ENCODE measurements at places on chromosomes 12 and 14.

DNA sequence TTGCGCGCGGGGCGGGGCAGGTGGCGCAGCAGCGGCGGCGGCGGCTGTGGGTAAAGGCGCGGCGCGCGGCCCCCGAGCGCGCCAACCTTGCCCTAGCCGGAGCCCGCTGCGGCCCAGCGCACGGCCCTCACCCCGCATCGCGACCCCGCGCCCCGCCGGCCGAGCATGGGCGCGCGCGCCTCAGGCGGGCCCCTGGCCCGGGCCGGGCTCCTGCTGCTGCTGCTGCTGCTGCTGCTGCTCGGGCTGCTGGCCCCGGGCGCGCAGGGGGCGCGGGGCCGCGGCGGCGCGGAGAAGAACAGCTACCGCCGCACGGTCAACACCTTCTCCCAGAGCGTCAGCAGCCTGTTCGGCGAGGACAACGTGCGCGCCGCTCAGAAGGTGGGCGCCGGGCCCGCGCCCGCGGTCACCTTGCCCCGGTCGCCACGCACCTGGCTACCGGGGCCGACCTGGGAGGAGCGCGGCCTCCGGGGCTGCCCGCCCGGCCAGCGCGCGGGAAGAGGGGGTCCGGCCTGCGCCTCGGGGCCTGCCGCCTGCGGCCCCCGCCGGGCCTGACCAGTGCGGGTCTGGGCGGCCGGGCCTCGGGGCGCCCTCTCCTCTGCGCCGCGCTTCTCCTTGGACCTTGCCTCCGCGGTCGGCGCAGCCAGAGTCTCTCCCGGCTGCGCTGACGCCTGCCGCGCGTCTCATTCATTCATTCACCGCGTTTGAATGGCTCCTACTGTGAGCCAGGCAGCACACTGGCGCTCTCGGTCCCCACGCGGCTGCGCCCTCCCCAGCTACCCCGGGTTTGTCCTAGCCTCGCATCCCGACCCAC is at the start of gene BRI3BP:
BRI3BP (plus strand) TSS at position 20 of the 811 bp plus-strand sequence; CDS start at position 166, 146 bp downstream.
- DNase-seq: peak; percentile 37

- DNase-seq: no peak
These were observed 7.9 kb upstream of the PRH1 start for GRCh38 chr12:10891937-10892336.

DNA sequence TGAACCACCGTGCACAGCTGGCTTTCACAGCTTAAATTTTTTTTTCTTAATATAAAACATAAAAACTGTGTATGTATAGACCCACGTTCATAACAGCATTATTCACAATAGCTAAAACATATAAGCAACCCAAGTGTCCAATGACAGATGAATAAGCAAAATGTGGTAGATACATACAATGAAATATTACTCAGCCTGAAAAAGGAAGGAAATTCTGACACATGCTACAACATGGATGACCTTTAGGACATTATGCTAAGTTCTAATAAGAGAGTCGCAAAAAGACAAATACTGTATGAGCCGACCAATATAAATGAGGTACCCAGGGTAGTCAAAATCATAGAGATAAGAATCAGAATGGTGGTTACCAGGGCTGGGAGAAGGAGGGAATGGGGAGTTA is 13.8 kb upstream of the YY1 start:
- no peak for DNase-seq

- no peak for DNase-seq
These were observed 464.7 kb upstream of the TMEM132C start for GRCh38 chr12:127802271-127802670.

DNA sequence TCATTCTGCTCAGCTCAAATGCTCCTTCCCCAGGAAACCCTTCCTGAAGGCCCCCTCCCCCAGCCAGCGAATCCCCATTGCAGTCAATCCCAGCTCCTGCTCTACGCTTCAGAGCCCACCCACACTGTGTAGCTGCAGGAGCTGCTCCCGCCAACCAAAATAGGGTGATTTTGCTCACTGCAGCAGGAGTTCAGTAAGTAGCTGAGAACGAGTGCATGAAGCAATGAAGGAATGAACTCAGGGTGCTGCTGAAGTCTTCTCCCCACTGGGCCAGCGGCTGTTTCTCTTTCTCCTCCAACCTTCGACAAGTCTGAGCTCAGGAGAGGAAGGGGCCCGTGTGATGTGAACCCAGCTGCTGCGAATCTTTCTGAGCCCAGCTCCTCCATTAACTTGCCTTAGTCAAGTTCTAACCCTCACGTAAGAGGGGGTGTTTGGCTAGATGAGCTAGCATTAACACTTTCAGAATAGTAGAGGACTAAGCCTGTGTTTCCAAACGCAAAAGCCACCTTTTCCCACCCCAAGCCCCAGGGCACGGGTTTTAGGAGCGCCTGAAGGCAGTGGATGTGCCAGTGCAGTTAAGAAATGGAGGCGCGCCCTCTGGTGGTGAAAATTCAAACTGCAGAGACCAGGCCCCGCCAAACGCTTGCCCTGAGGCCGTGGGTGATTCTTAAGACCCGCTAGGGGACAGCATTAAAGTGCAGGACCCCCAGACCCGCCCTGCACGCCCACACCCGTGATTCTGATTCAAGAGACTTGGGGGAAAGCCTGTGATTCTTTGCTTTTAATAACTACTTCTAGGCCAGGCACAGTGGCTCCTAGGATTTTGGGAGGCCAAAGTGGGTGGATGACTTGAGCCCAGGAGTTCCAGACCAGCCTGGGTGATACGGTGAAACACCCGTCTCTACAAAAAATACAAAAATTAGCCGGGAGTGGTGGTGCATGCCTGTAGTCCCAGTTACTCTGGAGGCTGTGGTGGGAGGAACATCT is 11.9 kb upstream of the SERPINA4 start:
- DNase-seq: peak; percentile 37

DNA sequence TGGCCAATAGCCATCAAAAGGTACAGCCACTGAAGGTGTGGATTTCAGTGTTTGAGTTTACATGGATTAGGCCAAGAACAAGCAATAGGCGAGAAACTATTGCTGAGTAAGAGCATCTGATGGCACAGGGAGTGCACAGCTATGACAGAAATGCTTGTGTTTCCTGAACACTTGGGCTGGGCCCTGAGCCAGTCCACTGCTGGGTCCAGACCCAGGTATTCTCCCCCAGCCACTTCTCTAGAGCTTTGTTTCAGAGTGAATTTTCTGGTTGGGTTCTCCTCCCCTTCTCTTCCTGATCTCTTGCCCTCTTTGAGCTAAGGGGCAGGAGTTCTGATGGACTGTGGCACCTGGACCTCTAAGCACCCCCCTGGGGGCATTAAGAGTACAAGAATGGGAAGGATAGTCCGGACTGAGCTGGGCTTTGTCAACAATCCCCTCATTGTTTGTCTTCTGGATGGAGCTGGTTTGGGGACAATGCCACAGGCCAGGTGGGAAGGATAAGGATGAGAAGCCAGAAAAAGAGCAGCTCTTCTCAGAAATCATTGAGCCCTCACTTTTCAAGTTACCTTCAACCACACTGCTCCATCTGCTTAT is 8.3 kb downstream of the HOXC5 start:
- DNase-seq: no peak

GRCh38 chr12:40117818-40118217 is 11.9 kb upstream of the SLC2A13 start:
- no peak for DNase-seq

- DNase-seq: no peak
These were observed 453.8 kb downstream of the RAD51B start for GRCh38 chr14:68273413-68273812.

DNA sequence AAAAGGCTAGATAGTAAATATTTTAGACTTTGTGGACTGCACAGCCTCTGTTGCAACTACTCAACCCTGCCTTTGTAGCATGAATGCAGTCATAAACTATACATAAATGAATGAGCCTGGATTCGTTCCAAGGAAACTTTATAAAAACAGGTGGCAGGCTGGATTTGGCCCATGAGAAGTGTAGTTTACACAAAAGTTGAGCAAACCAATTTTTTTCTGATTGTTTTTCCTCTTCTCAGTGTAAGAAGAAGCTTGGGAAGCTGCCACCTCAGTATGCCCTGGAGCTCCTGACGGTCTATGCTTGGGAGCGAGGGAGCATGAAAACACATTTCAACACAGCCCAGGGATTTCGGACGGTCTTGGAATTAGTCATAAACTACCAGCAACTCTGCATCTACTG is 9.5 kb downstream of the OAS1 start:
- DNase-seq: no peak

DNA sequence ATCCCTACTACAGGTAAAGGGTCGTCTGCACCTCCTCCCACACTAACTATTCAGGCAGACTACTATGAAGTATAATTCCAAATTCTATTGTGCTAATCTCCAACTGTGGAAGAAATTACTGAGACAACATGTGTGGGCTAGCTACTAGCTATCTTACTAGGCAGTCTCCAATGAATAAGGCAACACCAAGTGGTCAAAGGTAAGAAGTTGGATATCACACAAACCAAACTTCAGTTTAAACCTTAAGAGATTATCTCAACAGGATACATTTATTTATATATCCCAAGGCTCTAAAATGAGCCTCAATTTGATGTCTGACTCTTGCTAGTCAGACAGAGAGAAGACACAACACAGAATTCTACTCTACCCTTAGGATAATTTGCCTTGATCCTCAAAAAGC is 14.1 kb downstream of the MED13L start:
- no peak for DNase-seq

- DNase-seq: no peak
These were observed 52.1 kb downstream of the VWF start for GRCh38 chr12:6072302-6072752.

- DNase-seq: no peak
These were observed 90.2 kb upstream of the TMTC2 start for GRCh38 chr12:82596483-82596882.

DNA sequence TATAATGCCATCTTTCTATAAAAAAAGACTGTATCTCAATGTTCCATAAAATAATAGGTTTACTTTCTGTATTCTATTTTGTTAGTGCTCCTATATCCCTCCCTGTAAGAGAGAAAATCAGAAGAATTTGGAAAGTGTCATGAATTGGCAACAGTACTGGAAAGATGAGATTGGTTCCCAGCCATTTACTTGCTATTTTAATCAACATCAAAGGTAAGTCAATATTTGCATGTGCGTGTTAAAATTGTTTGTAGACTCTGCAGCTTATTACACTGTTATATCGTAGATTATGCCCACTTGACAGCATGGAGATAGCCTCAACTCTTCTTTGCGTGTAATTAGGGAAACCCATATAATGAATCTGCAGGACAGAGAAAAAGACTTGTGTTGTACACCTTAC is 34.0 kb downstream of the KCNMB4 start:
- no peak for DNase-seq

- no peak for DNase-seq
These were observed 22.5 kb downstream of the PAPLN start for GRCh38 chr14:73259837-73260236.

DNA sequence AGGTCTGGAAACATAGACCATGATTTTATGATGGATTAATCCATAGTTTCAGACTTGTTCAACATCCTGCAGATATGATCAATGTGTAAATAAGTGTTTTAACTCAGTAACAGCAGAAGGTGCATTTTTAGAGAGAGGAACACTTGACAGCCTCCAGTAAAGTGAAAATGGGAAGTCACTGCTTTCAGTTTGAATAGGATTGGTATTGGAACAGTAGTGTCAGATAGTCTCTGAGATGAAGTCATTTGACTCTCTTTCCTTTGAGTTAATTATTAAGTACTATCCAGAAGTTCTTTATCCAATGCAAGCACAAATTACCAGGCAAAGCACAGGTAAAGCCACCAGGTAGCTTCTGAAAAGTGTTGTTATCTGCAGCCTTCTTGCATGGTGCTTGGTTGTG is 14.5 kb upstream of the NAV3 start:
- no peak for DNase-seq

- no peak for DNase-seq
These were observed 32.6 kb upstream of the NTF3 start for GRCh38 chr12:5399266-5399665.

DNA sequence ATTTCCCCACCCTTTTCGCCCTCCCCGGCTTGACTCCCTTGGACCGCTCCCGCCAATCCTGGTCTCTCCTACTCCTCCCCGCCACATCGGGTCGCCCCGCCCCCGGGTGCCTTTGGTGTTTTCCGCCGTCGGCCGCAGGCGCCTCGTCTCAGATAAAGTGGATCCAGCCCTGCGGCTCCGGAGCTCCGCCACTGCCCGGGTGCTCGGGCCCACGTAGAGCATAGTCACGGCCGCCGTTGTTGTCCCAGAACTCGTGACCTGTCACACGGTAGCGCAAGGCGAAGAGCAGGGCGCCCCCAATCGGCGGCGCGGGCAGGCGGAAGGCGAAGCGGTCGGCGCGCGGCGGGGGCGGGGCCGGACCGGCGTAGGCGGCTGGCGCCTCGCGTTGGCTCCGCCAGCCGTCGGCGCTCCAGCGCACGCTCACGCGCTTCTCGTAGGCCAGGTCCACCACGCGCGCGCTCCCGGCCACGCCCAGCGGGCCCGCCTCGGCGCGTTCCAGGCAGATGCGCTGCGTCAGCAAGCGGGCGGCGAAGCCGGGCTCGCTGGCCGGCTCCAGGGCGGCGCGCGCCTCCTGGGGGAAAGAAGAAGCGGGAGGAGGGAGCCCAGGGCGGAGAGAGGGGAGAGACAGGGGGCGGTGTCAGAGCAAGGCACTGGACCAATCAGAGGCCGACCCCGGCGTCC is 1.2 kb downstream of the PPP1R3E start:
- DNase-seq: peak; percentile 96

- no peak for DNase-seq
These were observed 1.7 kb downstream of the PAWR start for GRCh38 chr12:79689061-79689476.

DNA sequence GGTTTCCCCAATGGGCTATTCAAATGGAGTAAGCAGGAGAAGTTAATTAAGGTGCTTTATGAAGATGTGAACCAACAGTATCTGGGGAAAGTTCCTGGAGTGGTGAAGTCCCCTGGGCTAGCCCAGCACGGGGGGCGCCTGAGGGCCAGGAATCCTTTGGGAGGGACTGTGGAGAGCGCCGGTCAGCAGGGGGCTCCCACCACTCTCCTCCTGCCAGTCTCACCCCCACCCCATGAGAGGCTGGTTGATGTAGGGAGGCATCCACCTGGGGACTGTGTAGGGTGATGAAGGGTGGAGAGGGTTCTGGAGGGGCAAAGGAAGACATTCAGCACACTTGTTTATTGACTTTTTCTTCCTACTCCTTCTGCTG is 4.4 kb downstream of the CEBPE start:
- DNase-seq: no peak

DNA sequence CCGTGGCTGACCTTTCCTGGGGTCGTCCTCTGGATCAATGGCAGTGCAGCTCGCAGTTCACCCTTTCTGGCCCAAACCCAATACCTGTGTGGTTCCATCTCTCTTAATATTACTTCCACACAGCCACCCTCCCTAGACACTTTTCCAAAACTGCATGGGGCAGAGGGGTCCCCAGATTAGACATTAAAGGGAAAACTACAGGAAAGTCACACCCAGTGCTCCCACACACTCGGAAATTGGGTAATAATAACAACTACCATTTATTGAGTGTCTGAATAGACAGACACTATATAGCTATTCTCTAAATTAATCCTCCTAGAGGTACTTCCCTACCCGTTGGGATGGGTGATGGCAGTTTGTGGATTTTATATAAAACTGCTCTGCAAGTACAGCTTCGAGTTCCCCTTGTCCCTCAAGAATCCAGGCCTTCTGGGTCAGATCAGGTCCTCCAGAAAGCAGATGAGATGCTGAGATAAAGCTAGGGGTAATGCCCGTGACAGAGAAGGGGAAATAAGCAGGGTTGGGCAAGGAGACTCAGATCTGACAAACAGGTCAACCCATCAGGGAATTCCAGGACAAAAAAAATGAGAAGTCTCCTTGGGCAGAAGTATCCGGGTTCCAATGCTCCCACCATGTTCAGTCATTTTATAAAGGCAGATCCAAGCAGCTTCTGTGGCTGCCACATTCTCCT is 795 bp upstream of the PXN start:
- DNase-seq: no peak

All from SW480 (cell line).